Activated T-helper 17 cell treated with anti-CD3 and anti-CD28 coated beads, Interleukin-2, amount 50 U/mL, for 72 hours (primary cell): ENCODE measurements at places on chromosomes 6 and 20. TPM values are rescaled to one million over a fixed set of nuclear protein-coding genes. Genes with fewer than 3 reads are reported as not detected.

The SLC17A1 gene
- total RNA-seq, result not detected

The ALDH5A1 gene
- 4.5 TPM for total RNA-seq

The CCND3 gene
- 332 TPM for total RNA-seq

The ADGRG6 gene
- 0.11 TPM for total RNA-seq

The PGBD1 gene
- total RNA-seq, result 0.76 TPM

The HLA-DRA gene
- 13.6 TPM for total RNA-seq

The SLA2 gene
- total RNA-seq, result 42.4 TPM

The CRIP3 gene
- 4.2 TPM for total RNA-seq

The LAMP5 gene
- not detected for total RNA-seq

The PRR18 gene
- not detected for total RNA-seq

The HLA-DQA2 gene
- 0.17 TPM for total RNA-seq

The PNLDC1 gene
- total RNA-seq, result 0.82 TPM

The BMP6 gene
- total RNA-seq, result 0.21 TPM

The ANGPT4 gene
- total RNA-seq, result not detected

The GJA10 gene
- not detected for total RNA-seq

The HLA-F gene
- 352 TPM for total RNA-seq

The PHF3 gene
- 45.3 TPM for total RNA-seq

The COL9A3 gene
- total RNA-seq, result not detected

The GPSM3 gene
- 136 TPM for total RNA-seq

The KIAA0408 gene
- 13.8 TPM for total RNA-seq

The OSTM1 gene
- total RNA-seq, result 10.1 TPM

The SRSF12 gene
- total RNA-seq, result not detected

The HLA-DQB2 gene
- 1.5 TPM for total RNA-seq

The APOM gene
- 0.76 TPM for total RNA-seq

The TAF4 gene
- total RNA-seq, result 14.5 TPM
